ENCODE measurements at places on chromosomes 7 and 10. TPM values are rescaled to one million over a fixed set of nuclear protein-coding genes. Genes with fewer than 3 reads are reported as not detected.
A peak's percentile ranks its signal among the peaks of the same experiment; 100 is the strongest.

DNA sequence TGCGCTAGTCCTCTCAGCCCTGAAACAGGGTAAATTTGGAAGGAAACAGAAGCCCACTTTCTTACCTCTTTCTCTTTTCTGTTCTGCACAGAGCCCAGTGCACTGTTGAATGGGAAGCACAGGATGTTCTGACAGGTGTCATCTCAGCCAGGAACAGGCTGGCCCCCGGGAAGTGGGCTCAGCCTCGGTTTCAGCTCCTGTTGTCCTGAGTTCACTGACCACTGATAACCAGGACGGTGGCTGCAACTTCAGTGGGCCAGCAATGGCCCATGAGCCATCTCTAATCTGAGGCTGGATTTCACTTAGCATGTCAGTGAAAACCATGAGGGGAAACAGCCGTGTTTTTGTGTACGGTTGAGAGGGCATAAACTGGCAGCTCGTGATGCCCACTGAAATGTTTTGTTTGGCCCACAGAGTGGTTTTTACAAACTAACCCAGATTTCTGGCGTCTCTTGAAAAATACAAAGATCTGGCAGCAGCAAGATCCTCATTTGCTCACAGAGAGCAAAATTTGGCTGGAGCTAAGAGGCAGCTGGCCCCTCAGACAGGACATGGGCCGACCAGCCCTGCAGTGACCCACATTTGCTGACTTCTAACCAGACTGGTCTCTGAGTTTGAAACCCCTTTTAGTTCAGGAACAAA is 455.9 kb downstream of the PAXIP1 start:
- DNase-seq, result no peak

DNA sequence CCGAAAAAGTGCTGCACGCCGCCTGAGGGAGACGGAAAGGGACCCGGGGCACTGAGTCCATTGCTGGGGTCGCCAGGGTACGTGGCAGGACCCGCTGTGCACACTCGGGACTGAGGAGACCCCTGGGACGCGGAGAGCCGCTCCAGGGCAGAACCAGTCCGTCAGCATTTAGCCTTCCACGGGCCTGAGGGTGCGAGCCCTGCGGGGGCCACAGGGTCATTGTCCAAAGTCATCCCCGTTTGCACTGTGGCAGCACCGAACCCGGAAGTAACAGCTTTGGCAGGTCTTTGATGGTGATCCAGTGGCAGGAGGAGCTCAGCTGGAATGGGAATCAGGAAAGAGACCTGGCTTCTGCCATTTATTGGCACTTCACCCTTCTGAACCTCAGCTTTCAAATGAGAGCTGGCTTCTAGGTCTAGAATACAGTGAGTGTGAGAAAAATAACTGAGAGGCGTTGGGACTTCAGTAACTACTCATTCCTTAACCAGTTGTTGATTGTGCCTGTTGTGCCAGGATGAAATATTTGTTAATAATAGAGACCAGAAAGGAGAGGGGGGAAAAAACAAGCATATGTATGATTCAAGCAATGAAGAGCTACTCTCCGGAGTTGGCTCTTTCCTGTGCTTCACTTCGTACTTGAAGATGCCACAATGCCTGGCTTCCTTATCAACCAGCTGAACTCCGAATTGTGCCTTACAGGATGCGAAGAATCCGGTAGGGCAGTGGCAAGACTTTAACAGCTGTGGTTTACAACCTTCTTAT is 811 bp upstream of the ARHGAP12 start:
- DNase-seq, result no peak

GRCh38 chr7:134083766-134084487 is 43.2 kb upstream of the LRGUK start:
- peak; percentile 78 for DNase-seq

DNA sequence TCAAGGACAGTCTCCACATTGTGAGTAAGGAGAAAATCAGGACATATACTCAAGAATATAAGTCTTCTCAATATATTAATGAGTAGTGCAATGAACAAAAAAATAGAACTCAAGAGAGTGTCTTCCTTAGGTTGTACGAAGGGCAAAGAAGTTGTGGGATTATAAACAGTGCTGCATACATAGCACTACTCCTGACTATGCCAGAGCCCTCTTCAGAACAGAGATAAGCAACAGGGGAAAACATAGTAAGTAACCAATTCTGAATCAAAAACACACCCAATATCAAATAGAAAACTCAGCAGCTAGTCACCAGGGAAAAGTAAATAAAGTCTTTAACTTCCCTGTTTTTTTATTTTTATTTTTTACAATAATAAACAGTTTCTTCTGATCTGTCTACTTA is 10.6 kb downstream of the ARHGAP21 start:
- no peak for DNase-seq

The TAC1 gene
- total RNA-seq, result not detected

The ALOX5 gene
- total RNA-seq, result not detected

Data from HFFc6 (cell line).